ENCODE measurements at places on chromosomes 3 and 15. TPM values are rescaled to one million over a fixed set of nuclear protein-coding genes. Genes with fewer than 3 reads are reported as not detected.

DNA sequence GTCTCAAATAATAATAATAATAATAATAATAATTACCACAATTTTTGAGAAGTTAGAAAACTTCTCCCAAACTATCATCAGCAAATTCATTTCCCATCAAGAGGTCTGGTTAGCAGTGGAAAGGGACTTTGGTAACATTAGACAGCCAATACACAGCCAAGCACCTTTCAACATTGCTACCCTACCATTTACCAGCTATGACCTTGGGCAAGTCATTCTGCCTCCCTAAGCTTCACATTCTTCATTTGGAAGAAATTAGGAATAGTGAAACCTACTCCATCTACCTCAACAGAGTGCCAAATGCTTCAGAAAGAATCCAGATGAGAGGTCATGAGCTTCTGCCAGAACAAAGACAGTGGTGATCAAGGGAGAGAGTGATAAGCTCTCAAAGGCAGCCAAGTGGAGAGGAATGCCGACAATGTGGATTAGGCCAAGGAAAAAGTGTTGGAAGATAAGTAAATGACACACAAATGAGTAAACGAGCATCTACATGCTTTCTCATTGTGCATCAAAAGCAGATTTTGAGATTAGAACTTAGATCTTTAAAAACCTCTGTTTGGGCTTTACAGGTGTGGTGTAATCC is 42.9 kb upstream of the LPP start:
- DNase-seq = no peak

PRSS50 gene
- not detected for total RNA-seq

- DNase-seq = no peak
Measured at GRCh38 chr3:71486831-71487230, 96.7 kb downstream of the FOXP1 start.

GRCh38 chr15:63070681-63071129 is 28.2 kb downstream of the TPM1 start:
- no peak for DNase-seq

GRCh38 chr3:115709093-115709492 is 85.8 kb downstream of the GAP43 start:
- DNase-seq = no peak

DNA sequence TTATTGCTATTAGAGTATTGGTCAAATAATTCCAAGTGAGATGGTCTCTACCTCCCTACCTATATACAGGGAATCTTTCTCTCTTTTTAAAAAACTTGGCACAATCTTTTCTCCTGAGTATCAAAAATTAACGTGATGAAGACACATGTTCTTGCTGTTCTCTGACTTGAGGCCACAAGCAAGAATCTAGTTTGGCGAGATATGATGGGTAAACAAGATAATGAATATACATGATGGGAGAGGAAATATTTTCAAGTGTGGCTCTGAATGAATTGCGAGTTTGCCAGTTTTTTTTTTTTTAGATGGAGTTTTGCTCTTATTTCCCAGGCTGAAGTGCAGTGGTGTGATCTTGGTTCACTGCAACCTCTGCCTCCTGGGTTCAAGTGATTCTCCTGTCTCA is 11.6 kb downstream of the NR1D2 start:
- DNase-seq = no peak
